ENCODE measurements at places on chromosomes 1 and 21.

DNA sequence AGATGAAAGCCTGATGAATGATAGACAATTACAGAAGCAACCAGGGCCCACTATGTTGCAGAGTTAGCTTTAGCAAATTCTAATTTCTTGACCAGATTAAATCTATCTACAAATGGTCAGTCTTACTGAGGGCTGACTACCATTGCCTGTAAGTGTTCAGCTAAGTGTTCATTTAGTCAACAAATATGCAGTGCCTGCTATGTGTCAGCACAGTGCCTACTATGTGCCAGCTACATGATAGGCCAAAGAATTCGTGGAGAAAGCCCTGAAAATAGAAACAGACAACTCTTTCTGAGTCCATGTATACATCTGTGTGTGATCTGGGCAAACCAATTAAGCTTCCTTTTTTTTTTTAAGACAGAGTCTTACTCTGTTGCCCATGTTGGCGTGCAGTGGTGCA, 212.8 kb downstream of the SMYD3 start:
- no peak for DNase-seq

GRCh38 chr1:1325288-1326074, 879 bp downstream of the CPTP start:
- peak; percentile 91 for DNase-seq

DNA sequence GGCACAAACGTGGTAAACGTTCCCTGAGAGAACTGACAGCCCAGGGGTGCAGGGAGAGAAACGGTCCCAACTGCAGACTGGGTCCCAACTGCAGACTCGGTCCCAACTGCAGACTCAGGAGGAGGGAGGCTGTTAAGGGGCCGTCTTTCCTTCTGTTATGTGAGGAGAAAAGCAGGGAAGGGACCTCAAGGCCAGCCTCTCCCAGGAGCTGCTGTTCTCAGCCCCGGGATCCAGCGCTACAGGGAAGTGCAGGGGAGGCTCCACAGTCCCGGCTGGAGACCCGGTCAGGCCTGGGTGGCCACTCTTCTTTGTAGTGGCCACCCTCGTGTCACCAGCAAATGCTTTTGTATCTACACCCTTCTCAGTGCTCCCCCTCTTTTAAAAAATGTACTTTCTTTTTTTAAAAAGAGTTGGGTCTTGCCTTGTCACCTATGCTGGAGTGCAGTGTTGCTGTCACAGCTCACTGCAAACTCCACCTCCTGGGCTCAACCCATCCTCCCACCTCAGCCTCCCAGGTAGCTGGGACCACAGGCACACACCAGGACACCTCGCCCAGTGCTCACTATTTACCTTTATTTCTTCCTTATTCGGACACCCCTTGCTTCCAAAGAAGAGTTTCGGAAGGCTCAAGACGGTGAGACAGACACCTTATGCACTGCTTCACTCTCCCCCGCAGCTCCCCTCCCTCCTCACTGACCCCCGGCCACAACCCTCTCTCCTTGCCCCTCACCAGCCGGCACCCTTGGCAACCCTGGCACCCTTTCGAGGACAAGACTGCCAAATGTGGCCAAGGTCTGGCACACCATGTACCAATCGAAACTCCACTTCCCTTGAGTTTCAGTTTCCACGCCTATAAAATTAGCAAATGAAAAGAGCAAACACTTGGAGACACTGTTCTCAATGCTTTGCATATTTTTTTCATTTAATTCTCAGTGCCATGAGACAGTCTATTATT, 21.8 kb downstream of the CAPN2 start:
- DNase-seq: no peak

DNA sequence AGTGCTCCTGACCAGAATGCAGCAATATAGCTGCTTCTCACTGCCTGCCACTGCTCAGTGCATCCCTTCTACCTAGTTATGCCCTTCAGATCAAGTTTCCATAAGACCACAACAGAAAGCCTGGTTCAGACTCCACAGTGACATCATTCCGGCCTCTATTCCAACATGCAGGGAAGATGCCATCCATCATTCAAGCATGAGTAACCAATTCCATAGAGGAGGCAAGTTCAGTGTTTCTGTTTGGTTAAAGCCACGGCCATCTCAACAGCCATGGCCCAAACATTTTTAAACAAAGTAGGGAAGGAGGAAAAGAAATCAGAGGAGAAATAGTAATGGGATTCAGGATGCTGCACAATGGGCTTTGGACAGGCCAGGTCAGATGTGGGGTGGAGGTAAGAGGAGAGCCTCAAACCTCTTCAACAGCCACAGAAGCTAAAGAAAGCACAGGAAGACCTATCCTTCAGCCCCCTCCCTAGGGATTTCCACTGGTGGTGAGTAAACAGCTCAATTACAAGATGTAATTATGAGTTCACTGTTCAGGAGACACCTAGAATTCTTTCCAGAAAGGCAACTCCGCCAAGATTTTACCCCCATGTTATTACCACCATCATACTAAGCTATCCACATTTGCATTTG, 484.9 kb downstream of the SETD4 start:
- DNase-seq: no peak

- DNase-seq: peak; percentile 84
Measured at GRCh38 chr1:180540697-180541594, 17.8 kb upstream of the OVAAL start.

DNA sequence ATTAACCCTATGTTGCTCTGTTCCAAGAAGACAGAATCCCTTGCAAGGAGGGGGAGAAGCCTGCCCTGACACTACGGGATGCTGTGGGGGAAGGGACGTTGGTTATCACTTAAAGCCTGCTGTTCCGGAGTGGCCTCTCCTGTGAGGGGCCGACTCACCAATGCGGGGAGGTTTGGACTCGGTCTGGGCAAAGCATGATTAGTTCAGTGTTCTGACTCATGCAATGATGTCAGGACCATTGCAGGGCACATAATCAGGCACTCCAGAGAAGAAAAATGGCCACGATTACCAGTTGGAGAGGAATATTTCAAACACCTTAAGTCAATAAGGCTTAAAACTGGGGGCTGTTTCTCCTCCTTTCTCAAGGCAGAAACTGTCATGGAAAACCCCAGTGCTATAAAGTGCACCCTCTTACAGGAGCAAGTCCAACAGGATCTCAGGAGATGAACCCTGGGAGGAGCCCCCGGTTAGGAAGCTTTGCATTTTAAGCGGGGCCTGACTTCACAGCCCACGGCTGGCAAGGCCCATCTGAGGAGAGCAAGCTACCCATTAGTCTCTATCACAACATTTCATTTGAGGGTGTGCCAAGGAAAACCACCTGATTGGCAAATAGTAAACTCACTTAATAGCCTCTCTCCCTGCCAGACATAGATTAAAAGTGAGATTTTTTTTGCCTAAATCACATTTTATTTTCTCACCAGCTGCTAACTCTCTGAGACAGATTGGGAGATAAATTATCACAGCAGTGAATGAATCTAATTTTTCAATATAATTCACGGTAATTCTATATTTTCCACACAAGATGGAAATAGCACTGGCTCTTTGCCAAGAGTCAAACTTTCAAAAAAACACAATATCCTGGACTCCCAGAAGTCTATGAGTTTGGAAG, 202.5 kb downstream of the C1orf94 start:
- DNase-seq: no peak

DNA sequence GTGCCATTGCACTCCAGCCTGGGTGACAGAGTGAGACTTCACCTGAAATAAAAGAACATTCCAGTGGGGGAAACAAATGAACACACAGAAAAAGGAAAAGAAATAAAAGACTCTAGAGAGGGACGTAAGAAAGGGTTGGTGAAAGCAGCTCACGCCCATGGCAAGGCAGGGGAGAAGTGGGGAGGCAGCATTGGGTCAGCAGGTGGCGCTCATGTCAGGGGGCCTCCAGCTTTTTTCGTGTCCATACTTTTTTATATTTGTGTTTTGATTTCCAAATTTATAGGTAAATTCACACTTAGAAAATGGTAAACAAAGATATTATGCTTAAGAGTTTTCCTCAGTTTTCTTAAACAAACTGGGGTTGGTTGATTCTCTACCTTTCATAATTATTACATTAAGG, 45.5 kb downstream of the VPS13D start:
- peak; percentile 62 for DNase-seq

DNA sequence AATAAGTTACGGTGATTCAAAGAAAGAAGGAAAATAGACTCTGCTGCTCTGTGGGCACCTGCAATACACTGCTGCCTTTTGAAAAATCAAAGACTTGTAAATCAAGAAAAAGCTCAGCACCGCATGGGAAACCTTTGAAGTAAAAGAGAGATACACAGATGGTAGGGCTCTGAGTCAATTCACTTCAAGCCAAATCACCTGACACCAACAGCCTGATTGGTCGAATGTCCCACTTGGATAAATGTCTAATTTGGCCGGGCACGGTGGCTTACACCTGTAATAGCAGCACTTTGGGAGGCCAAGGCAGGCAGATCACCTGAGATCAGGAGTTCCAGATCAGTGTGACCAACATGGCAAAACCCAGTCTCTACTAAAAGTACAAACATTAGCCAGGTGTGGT, 19.2 kb upstream of the RCAN3 start:
- DNase-seq: no peak

DNA sequence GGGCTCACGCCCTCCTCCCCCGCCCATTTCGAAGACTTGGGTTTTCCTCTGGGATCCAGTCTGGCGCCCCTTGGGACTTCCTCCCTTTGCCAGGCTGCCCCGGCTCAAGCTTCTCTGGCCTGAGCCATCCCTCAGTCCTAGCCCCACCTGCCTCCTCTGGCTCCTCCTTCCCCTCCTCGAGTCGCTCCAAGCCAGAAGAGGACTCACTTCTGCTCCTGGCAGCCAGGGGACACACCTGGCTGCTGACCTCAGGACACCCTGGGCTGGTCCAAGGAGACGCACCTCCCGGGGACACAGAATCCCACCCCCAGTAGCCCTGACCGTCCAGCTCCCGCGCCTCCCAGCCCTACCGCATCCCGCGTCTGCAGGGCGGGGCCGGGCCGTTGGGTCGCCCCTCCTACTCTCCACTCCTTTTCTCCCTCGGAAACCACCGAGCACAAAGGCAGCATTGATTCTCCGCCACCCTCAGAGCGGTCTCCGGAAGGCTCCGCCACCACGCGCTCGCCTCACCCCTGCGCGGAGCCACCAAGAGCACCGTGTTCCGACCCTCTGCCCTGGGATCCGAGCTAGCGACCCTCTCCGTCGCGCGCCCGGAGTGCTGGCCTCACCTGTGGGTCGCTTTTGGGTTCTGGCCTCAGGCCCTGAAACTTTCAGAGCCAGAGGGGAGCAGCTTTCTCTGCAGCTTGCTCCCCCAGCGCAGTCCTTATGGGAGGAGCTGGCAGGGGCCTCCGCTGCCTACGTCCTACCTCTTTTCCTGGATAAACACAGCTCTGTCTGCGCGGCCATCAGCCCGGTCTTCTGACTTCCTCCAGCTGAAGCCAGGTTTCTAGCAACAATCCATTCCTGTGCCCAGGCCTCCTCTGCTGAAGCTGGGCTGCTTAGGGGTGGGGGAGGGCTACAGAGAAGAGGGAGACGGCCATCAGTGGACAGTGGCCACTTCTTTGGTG, at the start of gene C2CD4D:
TSS of gene C2CD4D (minus strand) at position 364 of the 947 bp plus-strand sequence. CDS start 831 bp downstream, outside the sequence.
- peak; percentile 90 for DNase-seq

DNA sequence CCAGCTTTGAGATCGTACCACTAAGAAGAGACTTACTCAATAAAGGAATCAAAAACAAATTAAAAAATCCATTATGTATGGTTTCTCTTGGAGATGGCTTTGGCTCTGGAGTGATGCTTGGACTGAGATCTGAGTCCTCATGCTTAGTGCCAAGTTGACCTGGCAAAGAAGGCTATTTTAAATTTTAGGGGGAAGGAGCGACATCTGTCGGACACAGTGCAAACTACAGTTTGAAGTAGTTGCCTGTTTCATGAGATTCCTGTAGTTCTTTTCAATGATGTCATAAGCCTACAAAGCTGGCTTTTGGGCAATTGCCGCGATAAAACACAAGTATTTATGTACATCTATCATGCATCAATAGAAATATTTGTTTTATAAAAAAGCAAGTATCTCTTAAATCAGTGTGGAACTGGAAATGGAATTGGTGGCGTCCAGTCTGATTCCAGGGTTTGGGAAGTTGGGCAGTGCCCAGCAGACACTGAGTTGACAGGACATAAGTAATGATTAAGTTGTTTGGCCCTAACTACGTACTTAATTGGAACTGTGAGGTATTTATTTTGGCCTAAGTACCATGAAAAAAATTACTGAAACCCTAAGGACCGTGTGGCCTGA, 50.0 kb downstream of the TBCE start:
- DNase-seq: peak; percentile 87

DNA sequence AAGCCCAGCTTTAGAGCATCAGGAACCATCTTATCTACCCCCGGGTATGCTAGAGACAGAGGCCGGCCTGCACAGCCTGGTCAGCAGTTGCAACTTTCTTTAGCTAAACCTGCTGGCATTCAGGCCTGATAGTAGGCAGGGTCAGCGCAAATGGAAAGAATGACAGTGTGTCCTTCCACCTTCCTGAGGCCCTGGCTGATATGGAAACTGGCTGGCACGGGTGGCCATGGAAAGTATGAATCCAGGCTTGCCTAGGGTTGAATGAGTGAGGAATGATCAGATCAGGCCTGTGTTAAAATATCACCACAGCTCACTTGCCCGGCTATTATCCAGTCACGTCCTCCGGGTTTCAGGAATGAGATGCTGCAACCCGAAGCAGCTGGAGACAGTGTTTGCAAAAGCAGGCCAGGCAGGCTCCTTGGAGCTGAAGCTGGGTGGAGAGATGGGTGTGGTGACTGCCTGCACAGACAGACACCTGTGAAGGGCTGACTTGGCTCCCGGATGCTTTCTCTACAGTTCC, 34.7 kb downstream of the RCAN1 start:
- DNase-seq: no peak

- peak; percentile 57 for DNase-seq
Measured at GRCh38 chr1:63732666-63733065, 41.2 kb upstream of the ROR1 start.

GRCh38 chr21:33852485-33852884, 63.1 kb downstream of the ATP5PO start:
- no peak for DNase-seq

DNA sequence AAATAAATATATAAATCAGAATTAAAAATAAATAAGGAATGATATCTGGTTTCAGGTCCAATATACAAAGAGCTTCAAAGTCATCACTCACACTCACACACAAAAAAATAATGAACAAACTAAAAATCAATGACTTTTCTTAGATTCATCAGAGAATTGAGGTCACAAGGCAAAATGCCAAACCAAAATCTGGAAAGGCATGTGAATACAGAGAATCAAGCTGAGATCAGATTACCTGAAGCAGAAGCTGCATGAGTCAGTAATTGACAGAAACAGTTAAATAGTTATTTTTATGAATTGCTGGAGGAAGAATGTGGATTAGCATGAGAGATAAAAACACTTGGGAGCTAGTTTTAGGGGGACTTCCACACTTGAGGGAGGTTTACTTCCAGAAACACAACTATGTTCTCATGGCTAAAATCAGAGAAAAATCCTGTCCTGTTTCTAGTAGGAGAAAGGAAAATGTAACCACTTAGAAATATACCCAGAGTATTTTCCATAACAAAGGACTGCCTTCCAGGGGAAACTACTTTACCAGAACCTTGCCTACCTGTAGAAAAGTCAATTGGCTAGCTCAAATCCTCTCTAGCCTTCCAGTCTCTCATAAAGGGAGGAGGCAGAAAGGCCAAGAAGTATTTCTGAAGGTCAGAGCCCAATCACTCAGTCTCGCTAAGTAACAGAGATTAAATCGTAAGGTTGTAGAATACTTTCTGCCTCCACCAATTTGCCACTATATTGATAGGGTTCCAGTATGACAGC, 536.6 kb upstream of the NR5A2 start:
- peak; percentile 1 for DNase-seq

GRCh38 chr1:17315542-17316130, 7.6 kb downstream of the PADI4 start:
- no peak for DNase-seq
